ENCODE measurements at places on chromosomes 13 and 19. TPM values are rescaled to one million over a fixed set of nuclear protein-coding genes. Genes with fewer than 3 reads are reported as not detected.
A peak's percentile ranks its signal among the peaks of the same experiment; 100 is the strongest.

DNA sequence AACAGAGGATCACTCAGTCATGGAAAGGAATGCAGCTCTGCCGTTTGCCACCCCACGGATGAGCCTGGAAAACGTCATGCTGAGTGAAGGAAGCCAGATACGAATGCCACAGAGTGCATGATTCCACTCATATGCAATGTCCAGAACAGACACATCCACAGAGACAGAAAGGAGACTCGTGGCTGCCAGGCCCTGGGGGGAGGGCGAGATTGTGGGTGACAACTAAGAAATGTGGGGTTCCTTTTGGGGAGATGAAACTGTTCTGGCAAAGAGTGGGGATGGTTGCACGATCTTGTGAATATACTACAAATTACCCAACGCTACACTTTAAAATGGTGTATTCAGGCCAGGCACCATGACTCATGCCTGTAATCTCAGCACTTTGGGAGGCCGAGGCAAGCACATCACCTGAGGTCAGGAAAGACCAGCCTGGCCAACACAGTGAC lies 27.2 kb upstream of the NAPA start:
- peak; percentile 45 for ATAC-seq

DNA sequence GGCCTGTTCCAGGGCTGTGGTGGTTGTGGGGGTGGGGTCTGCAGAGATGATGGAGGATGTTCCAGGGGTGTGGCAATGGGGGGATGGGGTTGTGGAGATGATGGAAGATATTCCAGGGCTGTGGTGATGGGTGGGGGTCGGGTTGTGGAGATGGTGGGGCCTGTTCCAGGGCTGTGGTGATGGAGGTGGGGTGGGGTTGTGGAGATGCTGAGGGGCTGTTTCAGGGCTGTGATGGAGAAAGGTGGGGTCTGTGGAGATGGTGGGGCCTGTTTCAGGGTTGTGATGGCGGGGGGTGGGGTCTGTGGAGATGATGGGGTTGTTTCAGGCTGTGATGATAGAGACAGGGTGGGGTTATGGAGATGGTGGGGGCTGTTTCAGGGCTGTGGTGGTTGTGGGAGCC lies 62.0 kb downstream of the TEX29 start:
- no peak for ATAC-seq

The ZNF888 gene
- 4.1 TPM for total RNA-seq

DNA sequence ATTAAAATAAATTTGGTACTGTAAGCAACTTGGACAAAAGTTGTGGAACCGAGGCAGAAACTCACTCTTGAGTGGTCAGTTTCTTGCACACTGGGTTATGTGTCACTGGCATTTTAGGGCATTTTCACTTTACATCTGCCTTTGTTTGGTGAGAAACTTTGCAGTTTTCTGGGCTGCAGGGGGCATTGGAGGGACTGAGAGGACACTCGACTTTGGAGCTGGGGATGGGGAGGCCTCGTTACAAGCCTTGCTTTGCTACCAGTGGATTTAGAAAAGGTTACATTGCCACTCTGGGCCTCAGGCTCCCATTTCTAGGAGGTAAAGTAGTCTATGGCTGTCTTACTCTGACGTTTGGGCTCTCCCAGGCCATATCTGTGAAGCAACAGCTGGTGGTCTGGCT lies 41.9 kb upstream of the ZNF536 start:
- no peak for ATAC-seq

DNA sequence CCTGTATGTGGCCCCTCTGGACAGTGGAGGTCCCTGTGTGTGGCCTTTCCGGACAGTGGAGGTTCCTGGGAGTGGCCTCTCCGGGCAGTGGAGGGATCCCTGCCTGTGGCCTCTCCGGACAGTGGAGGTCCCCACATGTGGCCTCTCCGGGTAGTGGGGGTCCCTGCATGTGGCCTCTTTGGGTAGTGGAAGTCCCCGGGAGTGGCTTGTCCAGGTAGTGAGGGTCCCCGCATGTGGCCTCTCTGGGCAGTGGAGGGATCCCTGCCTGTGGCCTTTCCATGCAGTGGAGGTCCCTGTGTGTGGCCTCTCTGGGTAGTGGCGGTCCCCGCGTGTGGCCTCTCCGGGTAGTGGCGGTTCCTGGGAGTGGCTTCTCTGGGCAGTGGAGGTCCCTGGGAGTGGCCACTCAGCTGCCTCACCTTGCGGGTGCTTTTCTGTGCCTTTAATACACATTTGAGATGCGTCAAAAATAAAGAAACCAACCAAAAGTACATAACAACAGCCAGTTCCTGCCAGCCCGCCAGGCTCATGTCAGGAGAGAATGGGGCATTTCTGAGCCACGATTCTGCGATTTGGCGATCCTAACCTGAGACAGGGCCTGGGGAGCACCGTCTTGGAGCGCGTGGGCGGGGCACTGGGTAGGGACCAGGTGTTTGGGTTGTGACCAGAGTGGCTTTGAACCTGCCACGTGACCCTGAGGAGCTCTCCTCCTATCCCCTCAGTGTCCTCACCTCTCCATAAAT lies 194.7 kb downstream of the ZNF536 start:
- ATAC-seq = no peak

DNA sequence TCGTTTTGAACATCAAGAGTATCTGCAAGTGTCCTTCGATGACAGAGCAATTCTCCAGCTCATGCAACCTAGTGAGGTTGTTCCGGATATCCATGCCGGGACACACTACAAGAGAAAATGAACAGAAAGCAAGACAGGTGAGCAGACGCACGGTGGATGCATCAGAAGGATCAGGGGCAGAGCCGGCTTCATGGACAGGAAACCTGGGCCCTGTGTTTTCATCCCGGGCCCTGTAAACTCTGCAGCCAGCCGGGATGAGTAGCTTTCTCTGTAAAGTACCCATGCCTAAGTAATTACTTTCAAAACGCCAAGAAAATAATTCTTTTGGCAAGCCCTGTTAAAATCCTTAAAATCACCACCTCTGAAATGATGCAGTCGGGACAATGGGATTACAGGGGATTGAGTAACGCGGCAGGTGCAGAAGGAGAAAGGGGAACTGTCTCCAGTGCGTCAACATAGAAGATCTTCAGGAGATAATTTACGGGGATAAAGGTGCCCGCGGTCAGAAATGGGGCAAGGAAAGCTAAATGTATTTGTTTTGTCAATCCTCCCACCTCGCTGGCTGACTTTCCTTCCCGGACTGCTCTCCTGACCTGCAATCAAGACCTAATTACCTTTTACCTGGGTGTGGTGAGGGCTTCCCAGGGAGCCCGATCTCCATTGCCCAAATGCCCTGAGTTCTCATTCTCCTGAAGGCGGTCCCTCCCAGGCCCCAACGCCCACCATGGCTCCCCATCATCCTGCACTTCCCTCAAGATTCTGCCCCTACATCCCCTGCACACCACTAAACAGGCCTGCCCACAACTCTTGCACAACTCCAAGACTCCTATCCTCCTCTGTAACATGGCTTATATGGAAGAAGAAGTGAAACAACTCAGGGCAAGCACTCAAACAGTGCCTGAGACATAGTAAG lies 26.2 kb downstream of the INSR start:
- ATAC-seq = no peak

The WDR87 gene
- not detected for total RNA-seq

DNA sequence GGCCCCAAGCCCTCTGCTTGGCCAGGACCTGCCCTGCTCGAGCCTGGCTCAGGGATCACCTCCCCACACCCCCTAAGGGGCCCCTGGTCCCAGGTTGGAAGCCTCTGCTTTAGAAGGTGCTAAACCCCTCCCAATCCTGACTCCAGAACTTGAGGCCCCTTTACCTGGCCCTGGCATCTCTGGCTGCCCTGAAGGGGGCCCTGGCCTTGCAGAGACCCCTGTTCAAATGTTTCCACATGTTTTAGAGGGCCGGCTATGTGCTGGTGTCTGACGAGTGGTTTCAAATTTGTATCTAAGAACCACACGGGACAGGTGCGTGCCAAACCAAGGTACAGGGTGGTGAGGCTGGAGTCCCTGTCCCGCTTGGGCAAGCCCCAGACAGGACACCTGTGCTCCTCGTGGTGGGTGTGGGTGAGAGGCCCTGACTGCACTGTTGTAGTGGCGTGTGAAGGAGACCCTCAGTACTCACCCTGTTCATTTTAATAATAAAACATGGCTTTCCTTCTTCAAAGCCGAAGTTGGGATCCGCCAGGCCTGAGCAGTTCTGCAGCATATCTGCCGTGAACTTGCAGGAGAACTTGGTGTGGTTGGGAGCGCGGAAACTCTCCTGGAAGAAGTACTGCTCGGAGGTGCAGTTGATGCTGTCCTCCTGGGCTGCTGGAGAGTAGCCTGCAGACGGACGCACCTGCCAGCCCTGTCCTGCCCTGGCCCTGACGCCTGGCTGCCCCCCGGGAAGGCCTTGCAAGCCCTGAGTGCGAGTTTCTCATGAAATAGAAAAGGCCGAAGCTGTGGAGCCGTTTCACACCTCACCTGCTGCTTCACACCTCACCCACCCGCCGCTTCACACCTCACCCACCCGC lies 5.4 kb downstream of the ATP4B start:
- no peak for ATAC-seq

The NUMBL gene
- total RNA-seq = 35.8 TPM

The IL11 gene
- not detected for total RNA-seq

DNA sequence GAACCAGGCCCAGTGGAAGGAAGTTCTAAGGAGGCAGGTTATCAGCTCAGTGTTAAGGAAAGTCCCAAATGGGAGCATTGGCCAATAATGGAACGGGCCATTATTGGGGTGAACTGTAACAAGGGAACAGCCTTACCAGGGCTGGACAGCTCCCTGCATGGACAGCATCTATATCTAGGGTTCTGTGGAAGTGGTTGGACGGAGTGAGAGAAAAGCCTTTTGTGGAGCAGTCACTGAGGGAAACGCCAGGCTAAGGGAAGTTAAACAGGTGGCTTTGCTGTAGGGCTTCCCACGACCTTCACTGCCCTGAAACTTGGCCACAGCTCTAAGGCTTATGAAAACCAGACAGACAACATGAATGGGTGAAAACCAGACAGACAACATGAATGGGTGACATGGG lies 17.0 kb downstream of the POU2F2 start:
- no peak for ATAC-seq

GRCh38 chr19:5001615-5002014 lies 32.7 kb downstream of the KDM4B start:
- ATAC-seq = no peak

The CFAP97D2 gene
- total RNA-seq = not detected

The CALR3 gene
- total RNA-seq = not detected

DNA sequence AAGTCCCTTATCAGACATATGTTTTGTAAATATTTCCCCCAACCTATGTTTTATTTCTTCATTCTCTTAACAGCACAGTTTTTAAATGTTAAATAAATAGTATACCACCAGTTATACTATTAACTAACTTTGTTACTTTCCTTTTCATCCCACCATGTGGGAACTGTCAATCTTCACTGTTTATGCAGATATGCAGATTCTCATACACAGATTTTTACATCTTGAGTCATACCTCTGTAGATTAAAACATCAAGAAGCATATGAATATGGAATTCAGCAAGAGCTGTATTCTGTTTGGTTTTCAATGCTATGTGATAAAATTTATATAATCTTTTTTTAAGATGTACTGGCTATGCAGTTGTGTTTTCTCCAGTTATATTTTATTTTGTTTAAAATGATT lies 566.3 kb downstream of the LIG4 start:
- no peak for ATAC-seq

The METTL21C gene
- total RNA-seq = not detected

The ZNF541 gene
- 0.05 TPM for total RNA-seq

GRCh38 chr13:111957913-111958450 lies 109.0 kb upstream of the SOX1 start:
- no peak for ATAC-seq

- peak; percentile 57 for ATAC-seq
Observed at GRCh38 chr13:113742000-113742441, 17.0 kb upstream of the TMEM255B start.

The MISP3 gene
- 5.6 TPM for total RNA-seq

- ATAC-seq = no peak
Observed at GRCh38 chr19:338421-338820, 6.2 kb downstream of the MIER2 start.

DNA sequence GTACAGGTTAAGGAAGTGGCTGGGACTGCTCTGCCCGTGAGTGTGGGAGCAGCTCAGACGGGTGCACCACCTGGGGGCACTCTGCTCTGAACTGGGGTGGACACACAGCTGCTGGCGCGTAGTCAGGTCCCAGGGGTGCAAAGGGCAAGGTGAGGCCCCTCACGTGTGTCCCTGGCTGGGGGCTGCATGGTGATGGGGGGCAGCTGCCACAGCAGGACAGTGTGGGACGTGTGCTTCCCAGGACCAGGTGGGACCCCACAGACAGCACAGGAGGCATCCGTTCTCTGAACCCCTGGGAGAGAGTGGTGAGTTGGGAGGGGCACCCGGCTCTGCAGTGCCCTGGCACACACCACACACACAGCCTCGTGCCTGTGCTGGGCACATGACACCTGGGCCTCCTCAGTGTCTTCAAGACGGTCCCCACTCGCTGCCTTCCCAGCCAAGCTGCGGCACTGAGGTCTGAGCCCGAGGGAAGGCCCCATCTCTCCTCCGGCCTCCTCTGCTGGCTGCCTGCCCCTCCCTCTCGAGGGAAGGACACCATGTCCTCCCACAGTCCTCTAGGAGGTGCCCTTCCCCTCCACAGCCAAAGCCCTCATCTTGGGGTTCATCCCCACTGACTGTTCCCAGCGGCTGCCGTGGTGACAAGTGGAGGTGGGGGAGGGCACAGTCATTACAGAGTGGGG lies 24.7 kb downstream of the CILP2 start:
- ATAC-seq = no peak

DNA sequence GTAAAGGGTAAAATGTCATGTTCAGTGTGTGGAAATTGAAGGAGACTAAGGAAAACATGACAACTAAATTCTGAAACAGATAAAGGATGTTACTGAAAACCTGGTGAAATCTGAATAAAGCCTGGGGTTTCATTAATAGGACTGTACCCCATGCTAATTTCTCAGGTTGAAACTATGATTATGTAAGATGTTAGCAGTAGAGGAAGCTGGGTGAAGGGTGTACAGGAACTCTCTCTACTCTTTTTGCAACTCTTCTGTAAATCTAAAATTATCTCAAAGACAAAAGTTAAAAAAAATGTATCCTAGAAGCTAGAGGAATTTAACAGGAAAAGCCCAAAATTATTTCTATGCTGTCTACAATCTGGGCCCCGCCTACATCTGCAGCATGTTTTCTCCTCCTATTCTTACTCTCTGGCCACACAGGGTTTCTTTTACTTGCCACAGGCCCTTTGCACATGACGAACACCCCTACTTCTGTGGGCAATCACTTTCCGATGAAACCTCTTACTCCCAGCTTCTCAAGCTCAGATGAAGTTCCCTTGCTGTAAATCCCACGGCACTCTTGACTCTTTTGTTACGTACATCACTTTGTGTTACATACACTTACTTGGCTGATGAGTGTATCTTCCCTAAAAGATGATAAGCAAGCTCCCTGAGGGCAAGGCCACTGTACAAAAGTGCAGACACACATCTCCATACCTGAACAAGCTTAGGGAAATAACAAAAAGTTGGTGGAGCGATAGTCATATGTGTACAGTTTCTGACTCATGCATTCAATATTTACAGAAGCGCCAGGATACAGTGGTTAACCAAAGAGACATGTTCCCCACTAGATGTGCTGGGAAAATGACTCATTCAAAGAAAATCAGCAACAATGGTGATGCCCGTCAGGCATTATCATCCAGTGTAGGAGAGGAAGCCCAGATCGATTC lies 32.6 kb downstream of the RUBCNL start:
- no peak for ATAC-seq

The FAM124A gene
- total RNA-seq = 13.7 TPM

All from gastroesophageal sphincter (tissue), 4 donors.